ENCODE measurements at places on chromosomes 7 and 10. TPM values are rescaled to one million over a fixed set of nuclear protein-coding genes. Genes with fewer than 3 reads are reported as not detected.

VWDE gene
- 0.13 TPM for total RNA-seq

NXPH1 gene
- total RNA-seq: not detected

PLPP4 gene
- total RNA-seq: not detected

DNA sequence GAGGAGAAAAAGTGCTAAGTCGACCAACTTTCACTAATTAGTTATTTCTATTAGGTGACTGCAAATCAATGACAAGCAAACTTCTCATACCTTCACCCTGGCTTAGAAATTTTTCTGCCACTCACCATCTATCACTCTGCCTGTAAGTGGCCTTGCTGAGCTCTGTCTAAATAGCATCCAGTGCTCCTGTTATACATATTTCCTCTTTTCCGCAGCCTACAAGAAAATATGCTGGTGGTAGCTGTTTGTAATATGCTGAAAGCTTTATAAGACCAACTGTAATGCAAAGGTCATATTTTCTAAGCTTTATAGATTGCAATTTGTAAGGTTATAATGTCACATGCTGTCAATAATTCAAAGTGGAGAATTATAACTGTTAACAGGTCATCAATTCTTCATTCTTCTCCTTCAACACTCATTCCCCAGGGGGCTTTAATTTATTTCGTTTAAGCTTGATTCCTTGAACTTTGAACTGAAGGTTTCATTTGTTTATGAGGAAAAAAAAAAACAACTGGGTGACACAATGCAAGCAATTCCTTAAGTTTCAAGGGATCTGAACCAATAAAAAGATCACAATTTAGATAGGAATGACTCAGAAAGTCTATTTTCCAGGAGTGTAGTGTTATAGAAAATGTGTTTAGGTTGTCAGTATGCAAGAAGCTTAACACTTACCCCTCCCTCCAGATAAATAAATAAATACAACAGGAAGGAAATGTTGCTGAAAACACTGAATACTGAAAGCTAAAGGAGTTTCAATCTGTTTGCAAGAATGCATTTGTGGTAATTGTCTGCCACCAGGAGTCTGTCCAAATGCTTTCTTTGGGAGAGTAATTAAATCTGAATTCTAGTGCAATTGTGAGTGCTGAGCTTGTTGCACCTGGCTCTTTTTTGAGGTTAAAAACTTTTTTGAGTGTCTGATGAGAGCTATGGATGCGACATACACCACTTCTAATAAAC lies 183.7 kb downstream of the SORCS1 start:
- no peak for ATAC-seq

DNA sequence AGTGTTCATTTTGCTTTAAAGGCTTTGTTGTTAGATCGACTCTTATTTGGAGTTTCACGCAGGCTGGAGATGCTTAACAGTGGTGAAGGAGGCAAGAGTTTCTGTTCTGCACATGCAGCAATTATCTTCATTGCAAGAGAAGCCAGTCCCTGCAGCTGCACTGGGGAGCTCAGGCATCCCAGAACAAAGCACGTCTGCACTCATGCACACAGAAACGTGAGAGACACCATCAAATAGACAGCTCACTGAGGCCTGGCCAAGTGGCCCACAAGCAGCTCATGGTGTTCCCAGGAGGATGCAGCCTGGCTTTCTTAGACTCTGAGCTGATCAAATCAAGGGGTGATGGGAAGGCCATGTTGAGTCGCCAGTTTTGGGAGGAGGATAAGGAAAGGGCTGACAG lies 246.1 kb downstream of the CREB5 start:
- ATAC-seq: no peak

DNA sequence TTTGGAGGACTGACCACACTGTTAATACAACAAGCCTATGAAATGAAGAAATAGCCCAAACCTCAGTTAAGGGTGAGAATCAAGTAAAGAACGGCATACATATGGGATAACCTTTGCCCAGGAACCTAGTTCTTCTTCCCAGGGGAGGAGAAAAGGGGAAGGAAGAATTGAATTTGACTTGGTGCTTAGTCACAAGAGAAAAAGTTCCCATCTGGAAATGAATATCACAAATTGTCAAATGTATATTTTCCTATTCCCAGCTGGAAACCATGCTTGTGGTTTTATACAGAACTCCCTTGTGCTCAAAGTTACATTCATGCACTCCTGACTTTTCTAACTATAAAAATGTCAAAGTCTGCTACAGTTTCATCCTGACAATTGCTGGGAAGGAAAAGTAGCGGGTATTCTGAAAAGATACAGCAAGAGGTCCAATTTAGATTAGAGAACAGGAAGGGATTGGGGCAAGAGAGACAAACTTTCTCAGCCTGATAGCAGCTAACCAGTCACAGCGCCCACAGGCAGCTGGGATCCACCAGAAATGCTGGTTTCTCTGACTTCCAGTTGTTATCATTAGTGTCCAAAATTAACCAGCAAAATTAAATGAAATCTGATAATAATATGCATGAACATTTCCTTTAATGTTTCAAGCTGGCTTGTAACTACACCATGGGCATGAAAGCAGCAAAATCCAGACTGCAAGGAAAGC lies 18.6 kb upstream of the GSAP start:
- ATAC-seq: no peak

GRCh38 chr7:75847707-75848106 lies 31.1 kb upstream of the RHBDD2 start:
- peak; percentile 28 for ATAC-seq

GRCh38 chr10:71179382-71179781 lies 33.0 kb upstream of the UNC5B start:
- no peak for ATAC-seq

- no peak for ATAC-seq
Measured at GRCh38 chr7:28135315-28135714, 45.3 kb downstream of the JAZF1 start.

- no peak for ATAC-seq
Measured at GRCh38 chr7:147413557-147413870, 1177.1 kb upstream of the C7orf33 start.

Measured in gastroesophageal sphincter (tissue), 4 donors.